ENCODE measurements at places on chromosomes 1 and 21.

DNA sequence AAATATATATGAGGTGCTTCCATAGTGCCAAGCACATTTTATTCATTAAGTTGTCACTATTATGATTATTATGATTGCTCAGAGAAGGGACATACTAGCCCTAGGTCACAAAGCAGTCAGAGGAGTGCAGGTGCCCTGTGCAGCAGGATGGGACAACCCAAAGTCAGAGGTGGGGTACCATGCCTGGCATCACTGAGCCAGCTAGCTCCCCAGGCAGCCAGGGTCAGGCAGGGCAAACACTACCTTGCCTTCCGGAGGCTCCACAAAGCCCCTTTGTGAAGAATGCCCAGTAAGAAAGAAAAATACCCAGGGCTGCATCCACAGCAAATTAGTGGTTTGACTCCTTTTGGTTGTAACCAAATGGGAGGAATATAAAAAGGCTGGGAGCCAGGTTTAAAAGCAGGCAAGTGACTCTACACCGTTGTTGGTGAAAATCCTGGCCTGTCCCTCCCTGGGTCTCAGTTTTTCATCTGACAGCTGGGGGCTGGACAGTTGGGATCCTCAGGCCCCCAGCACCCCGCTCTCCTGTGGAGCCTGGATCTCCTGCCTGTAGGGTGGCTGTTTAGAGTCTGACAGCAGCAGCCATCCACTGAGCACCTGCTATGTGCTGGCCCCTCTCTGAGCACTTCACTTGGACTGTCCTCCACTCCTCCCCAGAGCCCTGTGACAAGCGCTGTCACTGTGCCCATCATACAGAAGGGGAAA lies 98.8 kb downstream of the GLIS1 start:
- no peak for DNase-seq

DNA sequence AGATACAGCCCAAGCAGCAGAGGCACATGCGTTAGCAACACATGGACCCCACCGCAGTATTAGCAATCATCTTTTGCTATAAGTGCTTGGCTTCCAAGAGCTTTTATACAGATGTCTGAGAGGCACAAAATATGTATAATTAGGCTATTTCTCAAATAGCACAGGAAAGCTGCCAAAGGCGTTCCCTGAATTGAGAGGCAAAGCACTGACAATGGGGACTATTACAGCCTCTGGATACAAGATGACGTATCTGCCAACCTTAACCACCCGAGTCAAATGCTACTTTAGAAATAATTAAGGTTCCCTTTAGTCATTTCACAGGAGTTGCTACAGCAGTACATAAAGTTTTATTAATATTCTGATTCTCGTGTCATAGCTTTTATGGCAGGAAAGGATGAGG lies 6.4 kb downstream of the STMN1 start:
- no peak for DNase-seq

DNA sequence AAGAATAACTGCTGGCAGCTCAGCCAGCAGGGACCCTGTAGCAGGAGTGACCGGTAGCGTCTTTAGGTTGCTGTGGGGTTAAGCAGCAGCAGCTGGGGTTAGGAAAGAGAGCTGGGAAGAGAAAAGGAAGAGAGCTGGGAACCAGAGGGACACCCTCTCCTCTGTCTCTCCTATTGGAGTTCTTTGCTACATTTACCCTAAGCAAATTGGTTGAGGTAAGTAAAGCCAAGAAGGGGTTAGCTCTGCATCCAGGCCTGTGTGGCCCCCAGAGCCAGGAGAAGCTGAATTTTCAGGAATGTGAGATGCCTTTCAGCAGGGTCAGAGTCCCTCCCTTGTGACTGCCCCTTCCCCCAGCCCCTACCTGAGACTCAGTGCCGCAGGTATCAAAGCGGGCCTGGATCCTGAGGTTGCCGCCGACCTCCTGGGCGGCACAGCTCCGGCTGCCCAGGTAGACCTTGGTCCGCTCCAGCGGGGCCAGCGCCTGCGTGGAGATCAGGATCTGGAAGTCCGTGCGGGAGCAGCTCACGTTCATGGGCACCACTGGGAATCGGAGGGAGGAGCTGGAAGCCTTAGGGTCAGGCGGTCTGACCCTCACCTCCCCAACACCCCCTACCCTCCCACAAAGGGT lies 16.4 kb downstream of the CDCP2 start:
- DNase-seq = no peak

- no peak for DNase-seq
These were observed 36.7 kb downstream of the ATP1A1 start for GRCh38 chr1:116409751-116410191.

DNA sequence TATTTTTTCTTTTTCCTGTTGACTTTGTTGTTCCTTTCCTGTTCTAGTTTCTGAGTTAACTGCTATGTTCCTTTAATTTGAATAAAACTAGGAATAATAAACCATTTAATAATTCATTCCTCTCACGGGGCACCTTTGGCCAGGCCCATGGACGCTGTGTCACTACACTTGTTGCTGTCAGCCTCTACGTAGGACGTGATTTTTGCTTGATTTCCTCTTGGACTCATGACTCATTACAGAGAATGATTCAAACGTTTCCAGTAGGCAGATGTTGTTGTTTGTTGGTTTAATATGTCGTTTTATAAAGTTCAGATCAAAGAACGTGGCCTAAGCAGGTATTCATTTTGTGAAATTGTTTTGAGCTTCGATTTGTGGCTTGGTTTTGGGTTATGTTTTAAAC lies 9.1 kb upstream of the SLC19A1 start:
- no peak for DNase-seq

GRCh38 chr1:170192546-170192945 lies 46.8 kb downstream of the NTMT2 start:
- DNase-seq = no peak

DNA sequence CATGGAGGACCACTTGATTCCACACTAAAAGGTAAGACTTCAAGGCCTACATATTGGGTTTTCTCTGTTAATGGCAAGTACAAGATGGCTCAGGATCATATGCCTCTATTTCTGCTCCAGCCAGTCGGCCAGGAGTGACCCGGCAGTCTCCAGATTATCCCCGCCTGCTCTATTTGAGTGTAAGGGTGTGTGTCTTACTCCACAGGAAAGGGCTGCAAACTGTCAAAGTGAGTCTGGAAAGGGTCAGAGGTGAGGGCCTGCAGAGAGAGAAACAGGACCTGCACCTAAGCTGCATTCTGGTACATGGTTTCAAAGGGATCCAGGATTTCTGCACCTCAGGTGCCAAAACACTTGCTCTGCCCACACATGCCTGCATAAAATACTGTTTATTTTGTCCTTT lies 9.2 kb downstream of the ZNF692 start:
- DNase-seq = no peak

- no peak for DNase-seq
These were observed 787 bp downstream of the PTGFR start for GRCh38 chr1:78491451-78492071.

- no peak for DNase-seq
These were observed 14.2 kb downstream of the CD101 start for GRCh38 chr1:117015724-117016123.

GRCh38 chr1:221719278-221719597 lies 22.7 kb downstream of the DUSP10 start:
- no peak for DNase-seq

GRCh38 chr1:154760469-154760933 lies 109.6 kb downstream of the KCNN3 start:
- DNase-seq = peak; percentile 78
